ENCODE measurements at places on chromosomes 3 and 15. TPM values are rescaled to one million over a fixed set of nuclear protein-coding genes. Genes with fewer than 3 reads are reported as not detected.

DNA sequence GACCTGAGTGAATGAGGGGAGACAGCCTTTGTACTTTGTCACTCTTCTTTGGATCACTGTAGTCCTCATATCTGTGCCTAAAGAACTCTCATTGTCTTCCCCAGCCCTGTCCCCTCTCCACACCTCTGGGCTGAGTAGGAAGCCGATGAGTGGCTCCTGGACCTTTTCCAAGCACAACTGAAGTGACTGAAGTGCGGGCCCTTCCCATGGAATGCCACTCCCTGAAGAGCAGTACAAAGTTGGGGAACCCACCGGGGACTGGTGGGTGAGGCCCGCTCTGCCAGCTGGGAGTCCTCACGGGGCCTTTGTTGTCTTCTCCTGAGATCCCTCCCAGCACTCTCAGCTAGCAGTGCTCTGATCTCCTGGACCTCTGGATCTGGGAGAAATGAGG, 90.1 kb downstream of the AAGAB start:
- peaks cover 10% of the 10 kb centered on the region for H3K4me1 ChIP-seq
- no peak overlapping the region for H3K27ac ChIP-seq
- DNase-seq, result no peak

GRCh38 chr15:77533578-77534430, 98.9 kb downstream of the LINGO1 start:
- H3K27me3 ChIP-seq, result no peaks in the 10 kb centered on the region
- no peak for DNase-seq
- H3K36me3 ChIP-seq, result no peaks in the 10 kb centered on the region
- no peak overlapping the region for H3K27ac ChIP-seq
- peaks cover 26% of the 10 kb centered on the region for H3K4me1 ChIP-seq

The CP gene
- not detected for total RNA-seq

The NANOGP8 gene
- not detected for total RNA-seq

The SCAMP5 gene
- 46.6 TPM for total RNA-seq

The ALDH1A2 gene
- not detected for total RNA-seq

The AHSG gene
- not detected for total RNA-seq

Data from Karpas-422 (cell line).